IPS-NIHi11 (cell line): ENCODE measurements at places on chromosomes 5 and 9.

DNA sequence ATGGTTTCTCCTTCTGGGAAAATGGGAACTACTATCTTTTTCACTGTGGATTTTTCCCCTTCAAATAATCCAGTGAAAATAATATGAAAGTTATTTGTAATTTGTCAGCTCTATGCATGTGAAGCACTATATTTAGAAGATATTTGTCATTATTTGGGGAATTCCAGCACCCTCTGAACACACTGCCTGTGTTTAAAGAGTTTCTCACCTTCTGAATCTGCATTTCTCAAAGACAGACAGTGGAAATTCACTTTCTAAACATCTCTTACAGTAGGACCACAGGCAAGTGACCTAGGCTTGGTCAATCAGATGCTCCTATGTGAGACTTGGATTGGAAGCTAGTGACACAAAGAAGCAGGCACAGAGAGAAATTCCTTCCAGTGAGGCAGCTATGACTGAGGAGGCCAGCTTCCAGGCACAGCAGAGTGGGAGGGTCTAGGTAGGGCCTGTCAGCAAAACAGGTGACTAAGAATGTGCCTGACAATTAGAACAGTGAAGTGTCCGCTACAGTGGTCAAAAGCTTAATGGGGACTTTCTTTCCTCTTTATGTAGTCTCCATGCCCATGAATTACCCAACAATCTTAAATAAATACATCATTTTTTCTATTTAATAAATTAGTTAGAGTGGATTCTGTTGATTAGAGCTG, 167.2 kb downstream of the HMHB1 start:
- no peak for DNase-seq

DNA sequence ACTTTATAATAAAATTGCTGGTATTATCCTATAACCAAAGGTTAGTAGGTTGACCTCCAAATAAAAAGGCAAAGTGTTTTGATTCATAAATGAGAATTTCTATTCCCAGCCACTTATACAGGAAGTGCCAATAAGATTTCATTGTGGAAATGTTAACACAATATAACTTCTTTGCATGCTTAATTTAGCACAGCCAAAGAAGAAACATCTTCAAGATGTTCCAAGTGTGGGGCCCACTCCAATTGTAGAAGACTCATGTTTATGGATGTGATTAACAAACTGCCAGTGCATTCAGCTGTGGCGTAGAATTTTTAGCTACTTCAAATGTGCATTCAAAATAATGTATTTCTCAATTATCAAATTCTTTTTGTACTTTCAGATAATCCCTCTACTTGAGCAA, 402.3 kb downstream of the DEPDC1B start:
- DNase-seq: no peak

GRCh38 chr9:130284249-130284625, 18.7 kb downstream of the HMCN2 start:
- DNase-seq: no peak

DNA sequence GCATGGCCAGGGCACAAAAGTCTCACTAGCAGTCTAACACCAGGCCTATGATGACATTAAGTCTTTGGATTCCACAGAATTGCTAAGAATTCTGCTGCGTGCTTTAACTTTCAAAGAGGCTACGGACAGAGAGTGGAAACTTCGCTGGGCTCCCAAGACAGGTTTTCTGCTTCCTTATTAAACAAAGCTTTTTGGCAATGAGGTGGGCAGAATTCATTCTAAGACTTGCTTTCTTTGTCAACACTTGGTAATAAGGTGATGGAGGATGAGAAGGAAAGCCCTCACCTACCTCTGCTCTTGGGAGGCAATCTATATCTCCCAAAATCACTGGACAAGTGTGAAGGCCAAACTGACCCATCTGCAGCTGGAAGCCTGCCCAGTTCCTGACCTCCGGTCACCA, 231.9 kb downstream of the ATPSCKMT start:
- no peak for DNase-seq

- peak; percentile 63 for DNase-seq
Measured at GRCh38 chr9:107425101-107426025, 64.2 kb downstream of the KLF4 start.

DNA sequence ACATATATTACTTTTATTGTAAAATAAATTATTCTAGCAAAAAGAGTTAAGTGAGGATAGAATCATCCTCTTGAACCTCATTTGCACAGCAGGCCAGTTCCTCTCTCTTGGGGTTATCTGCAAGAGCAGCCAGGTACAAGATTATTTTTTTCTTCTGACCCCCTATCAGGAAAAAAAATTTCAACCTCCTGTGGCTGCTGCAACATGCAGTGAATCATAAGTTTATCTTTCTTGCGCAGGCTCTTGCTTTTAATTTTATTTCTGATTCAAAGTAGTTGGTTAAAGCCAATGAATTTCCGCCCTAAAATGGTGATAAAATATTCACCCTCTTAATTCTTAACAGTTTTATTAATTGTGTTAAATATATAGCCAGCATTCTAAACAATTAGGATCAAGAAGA, 69.7 kb upstream of the PPP3R2 start:
- no peak for DNase-seq

DNA sequence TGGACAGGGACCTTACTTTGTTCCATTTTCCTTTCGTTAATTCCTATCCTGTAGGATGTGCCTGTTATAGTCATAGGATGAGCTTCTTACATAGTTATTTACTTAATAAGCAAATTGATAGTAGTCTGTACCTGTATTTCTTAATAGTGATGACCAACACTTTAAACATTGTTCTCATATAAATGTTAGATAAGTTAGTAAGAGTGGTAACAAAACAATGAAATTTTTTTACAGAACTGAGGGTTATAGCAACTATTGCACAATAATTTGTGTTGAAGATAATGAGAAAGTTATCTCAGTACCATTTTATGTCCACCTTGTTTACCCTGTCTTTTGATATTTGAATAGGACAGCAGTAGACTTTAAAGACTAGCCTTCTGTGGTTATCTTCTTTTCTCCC, 162.9 kb upstream of the ELL2 start:
- no peak for DNase-seq

- DNase-seq: no peak
Measured at GRCh38 chr5:74105126-74105780, 479.3 kb downstream of the ARHGEF28 start.

DNA sequence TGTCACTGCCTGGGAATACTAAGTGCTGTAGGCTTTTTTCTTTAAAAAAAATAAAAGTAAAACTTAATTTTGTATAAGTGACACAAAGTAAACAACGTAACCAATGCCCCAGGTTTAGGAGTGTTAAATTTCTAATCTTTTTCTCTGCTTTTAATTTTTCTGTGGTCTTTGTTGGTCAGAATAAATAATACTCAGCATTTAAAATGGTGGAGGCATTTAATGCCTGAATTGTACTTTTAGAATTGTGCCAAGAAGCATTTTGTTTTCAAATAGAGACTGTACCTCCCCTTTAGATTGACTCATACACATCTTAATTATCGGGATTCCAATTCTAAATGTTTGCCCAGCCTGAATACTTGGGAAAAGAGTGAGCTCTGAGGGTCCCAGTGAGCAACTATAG, 1.6 kb downstream of the DMXL1 start:
- DNase-seq: no peak

DNA sequence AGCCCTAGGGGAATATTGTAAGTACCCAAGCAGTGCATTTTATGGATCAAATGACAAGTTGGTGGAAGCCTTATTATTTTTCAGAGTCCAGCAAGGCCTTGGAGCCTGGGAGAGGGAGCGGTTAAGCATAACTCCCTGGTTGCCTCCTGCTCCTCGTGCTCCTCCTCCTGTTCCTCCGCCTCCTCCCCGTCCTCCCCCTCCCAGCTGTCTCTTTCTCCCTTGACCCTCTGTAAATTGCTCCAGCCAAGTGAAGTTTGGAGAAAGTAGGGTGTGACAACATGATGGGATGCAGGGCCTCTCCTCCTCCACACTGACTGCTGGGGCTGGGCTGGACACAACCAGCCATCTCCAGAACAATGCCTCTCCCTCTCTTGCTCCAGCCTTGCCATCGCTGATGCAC, 586.9 kb downstream of the CCDC171 start:
- no peak for DNase-seq

GRCh38 chr9:113623851-113624485, 160.4 kb downstream of the RGS3 start:
- DNase-seq: no peak

- DNase-seq: no peak
Measured at GRCh38 chr5:34611464-34612415, 44.4 kb upstream of the RAI14 start.

- no peak for DNase-seq
Measured at GRCh38 chr5:132303589-132303988, 9.4 kb downstream of the SLC22A4 start.

DNA sequence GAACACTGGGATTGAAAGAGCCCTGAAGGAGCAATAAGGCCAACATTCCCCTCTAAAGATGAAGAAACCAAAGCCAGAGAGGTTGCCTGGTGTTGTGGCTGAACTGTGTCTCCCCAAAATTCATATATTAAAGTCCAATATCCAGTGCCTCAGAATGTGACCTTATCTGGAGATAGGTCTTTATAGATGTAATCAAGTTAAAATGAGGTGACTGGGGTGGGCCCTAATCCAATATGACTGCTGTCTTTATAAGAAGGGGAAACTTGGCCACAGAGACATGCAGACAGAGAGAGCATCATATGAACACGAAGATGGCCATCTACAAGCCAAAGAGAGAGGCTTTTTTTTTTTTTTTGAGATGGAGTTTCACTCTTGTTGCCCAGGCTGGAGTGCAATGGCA, 66.9 kb upstream of the PLPP1 start:
- DNase-seq: no peak

- DNase-seq: no peak
Measured at GRCh38 chr5:155794795-155795194, 532.2 kb upstream of the SGCD start.

DNA sequence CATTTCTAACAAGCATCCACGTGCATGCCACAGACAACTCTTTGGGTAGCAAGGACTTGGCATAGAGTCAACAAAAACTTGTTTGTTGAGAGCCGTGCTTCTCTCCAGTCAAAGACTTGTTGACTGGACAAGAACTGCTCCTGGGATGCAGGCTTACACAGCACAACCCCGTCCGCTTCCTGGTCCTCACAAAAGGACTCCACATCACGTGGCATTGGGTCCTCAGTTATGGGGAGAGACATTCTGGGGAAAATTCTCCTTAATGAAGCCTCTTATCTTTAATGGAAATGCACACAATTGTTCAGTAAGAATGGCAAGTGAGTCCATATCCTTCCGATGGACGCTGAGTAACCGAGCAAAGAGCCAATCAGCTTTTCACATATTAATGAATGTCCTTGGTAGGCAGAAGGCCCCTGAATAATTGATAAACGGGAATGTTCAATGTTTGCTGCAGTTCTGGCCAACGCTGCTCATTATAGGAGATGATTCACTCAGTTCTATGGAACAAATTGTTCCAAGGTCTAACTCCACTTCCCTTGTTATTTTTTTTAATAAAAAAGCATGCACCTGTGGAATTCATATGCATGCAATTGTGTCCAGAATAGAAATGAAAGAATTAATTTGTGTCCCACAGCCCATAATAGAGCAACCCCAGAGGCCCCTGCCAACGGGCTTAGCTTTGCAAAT, 97.0 kb upstream of the ZNF366 start:
- no peak for DNase-seq

DNA sequence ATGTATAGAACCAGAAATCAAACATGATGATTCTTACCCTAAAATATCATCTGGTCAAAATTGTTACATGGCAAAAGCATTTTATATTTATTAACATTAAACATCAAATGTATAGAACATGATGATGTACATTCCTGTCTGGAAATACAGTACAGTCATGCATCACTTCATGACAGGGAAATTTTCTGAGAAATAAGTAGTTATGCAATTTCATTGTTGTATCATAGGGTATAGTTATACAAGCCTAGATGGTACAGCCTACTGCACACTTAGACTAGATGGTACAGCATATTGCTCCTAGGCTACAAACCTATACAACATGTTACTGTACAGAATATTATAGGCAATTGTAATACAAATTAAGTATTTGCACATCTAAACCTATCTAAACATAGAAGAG, 64.6 kb upstream of the VCAN start:
- no peak for DNase-seq

DNA sequence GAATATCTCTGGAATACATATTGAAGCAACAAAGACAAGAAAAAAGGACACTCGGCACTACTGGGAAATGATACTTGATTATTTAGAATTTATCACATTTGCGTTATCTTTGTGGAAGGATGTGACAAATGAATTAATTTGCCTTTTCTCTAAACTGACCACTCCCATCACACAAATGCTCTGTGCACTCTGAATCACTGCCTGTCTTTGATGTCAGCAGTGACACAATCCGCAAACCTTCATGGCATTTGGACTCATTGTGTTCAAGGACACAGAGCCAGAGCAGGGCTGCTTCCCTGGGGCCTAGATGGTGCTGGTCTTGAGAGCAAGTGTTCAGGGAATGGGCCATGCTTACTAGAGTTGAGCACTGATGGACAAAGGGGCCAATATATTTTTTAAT, 4.9 kb upstream of the KIF4B start:
- no peak for DNase-seq

GRCh38 chr9:111744363-111744762, 50.4 kb downstream of the SHOC1 start:
- no peak for DNase-seq

DNA sequence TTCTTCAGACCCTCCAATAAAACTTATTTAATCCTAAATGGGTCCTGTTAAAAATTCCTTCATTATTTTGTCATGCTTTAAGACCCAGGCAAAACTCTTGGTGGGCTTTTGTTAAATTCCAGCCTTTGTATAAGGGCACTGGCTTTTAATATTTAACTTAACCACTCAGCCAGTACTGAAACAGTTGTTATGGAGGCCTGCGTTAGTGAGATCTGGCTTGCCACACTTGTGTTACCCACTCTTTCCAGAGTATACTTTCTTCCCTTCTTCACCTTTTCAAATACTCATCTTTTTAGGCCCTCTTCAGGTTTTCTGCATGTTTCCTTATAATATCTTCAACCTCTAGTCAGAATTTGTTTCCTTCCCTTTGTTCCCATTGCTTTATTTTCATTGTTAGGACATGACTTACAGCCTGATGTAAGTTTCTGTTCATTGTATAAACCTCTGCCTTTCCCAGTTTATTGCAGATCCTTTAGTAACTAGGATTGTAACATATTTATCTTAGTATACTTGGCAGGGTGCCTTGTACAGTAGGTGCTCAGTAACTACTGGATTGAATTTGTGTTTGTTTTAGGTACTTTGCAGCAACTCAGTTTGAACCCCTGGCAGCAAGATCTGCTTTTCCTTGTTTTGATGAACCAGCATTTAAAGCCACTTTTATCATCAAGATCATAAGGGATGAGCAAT, 48.8 kb downstream of the LNPEP start:
- DNase-seq: no peak

DNA sequence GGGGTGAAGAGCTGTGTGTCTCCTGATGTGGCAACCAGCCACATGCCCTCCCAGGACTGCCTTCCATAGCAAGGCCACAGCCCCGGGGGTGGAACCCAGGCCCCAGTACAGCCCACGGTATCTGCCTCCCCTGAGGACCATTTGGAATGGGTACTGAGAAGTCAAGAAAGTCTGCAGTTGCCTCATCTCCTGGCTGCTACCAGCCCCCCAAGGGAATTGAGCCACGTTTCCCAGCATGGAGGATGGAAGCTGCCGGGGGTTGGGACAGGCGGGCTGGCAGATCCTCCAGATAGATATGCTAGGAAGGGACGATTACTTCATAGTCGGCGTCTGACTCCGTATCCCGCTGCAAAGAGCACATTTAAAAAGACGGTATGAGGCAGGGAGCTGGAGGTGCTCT, 5.5 kb upstream of the DMRT2 start:
- DNase-seq: no peak

GRCh38 chr9:92617951-92618510, 51.9 kb downstream of the IPPK start:
- no peak for DNase-seq
